Stomach (tissue), 19 donors: ENCODE measurements at places on chromosomes 1 and 21.

- no peak for DNase-seq
- H3K36me3 ChIP-seq, result no peaks in the 10 kb centered on the region
- peak within 1 kb of the TSS; percentile 100 for H3K27ac ChIP-seq
- peak within 1 kb of the TSS; percentile 93 for H3K4me3 ChIP-seq
- H3K27me3 ChIP-seq, result no peaks in the 10 kb centered on the region
- H3K4me1 ChIP-seq, result peaks cover 79% of the 10 kb centered on the region
Measured at GRCh38 chr1:156500543-156500792, at the start of gene MEF2D. Gene MEF2D, minus strand, starts transcription at chr1:156500775. Its CDS starts 17,483 bp downstream, at chr1:156483292.

GRCh38 chr1:193438771-193439170 lies 252.4 kb upstream of the B3GALT2 start:
- no peak overlapping the region for H3K27ac ChIP-seq
- no peaks in the 10 kb centered on the region for H3K36me3 ChIP-seq
- no peak for DNase-seq
- H3K4me1 ChIP-seq, result no peaks in the 10 kb centered on the region
- H3K4me3 ChIP-seq, result no peak overlapping the region

GRCh38 chr21:42234464-42235241 lies 15.7 kb downstream of the ABCG1 start:
- H3K27ac ChIP-seq, result peak overlapping the region; percentile 88
- no peaks in the 10 kb centered on the region for H3K27me3 ChIP-seq
- peak; percentile 94 for DNase-seq
- peaks cover 66% of the 10 kb centered on the region for H3K4me1 ChIP-seq
- H3K36me3 ChIP-seq, result no peaks in the 10 kb centered on the region

GRCh38 chr1:84426376-84426775 lies 28.1 kb downstream of the DNASE2B start:
- H3K4me1 ChIP-seq, result no peaks in the 10 kb centered on the region
- H3K27me3 ChIP-seq, result no peaks in the 10 kb centered on the region
- H3K36me3 ChIP-seq, result no peaks in the 10 kb centered on the region
- no peak for DNase-seq
- H3K27ac ChIP-seq, result no peak overlapping the region

DNA sequence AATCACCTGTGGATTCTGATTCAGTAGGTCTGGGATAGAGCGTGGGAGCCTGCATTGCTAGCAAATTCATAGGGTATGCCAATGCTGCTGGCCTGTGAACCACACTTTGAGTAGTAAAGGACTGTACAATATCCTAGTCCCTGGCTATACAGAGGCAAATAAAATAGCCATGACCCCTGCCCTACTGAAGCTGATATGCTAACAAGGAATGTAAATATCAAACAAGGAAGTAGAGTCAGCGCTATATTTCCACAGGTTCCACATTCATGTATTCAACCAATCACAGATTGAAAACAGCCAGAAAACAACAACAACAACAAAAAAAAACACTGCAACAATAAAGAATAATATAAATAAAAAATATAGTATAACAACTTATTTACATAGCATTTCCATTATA lies 77.8 kb downstream of the TM2D1 start:
- no peak overlapping the region for H3K4me3 ChIP-seq
- no peak overlapping the region for H3K27ac ChIP-seq
- no peaks in the 10 kb centered on the region for H3K36me3 ChIP-seq
- peaks cover 12% of the 10 kb centered on the region for H3K4me1 ChIP-seq
- H3K27me3 ChIP-seq, result no peaks in the 10 kb centered on the region

GRCh38 chr1:175174309-175175102 lies 18.1 kb downstream of the KIAA0040 start:
- H3K27ac ChIP-seq, result no peak overlapping the region
- H3K4me3 ChIP-seq, result no peak overlapping the region
- no peaks in the 10 kb centered on the region for H3K27me3 ChIP-seq
- no peak for DNase-seq

DNA sequence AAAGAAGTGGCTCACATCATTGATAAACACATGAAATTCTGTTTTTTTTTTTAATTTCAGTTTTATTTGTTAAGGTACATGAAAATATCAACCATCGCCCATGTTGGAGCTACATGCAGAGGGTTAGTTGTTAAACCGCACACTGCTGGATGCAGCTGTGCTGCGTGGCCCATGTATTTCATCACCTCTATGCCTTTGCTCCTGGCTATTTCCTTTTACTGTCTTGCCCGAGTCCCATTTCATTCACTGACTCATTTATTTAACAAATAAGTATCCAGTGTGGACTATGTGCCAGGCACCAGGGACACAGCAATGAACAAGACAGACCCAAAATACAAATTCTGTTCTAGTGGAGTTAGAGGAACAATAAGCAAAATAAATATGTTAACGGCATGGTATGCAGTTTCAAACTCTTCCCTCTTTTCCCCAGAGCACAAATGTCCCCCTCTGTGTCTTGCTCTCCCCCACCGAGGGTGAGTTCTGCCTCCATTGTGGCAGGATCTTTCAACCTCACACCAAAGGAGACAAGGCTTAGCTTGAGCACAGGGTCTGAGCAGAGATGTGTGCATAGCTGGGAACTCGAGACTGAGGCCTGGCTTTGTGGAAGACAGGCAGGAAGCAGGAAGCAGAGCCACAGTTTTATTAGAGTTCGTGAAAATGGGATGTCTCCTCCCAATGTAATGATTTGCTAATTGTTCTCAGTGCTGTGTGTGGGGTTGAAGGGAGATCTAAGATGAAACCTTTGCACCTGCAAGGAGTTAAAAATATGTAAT lies 44.6 kb downstream of the MAN1C1 start:
- H3K27ac ChIP-seq, result peak overlapping the region; percentile 11
- H3K4me1 ChIP-seq, result peaks cover 19% of the 10 kb centered on the region
- no peak overlapping the region for H3K4me3 ChIP-seq
- H3K36me3 ChIP-seq, result no peaks in the 10 kb centered on the region
